Right lobe of liver (tissue), 6 donors: ENCODE measurements at places on chromosomes 4 and X.

DNA sequence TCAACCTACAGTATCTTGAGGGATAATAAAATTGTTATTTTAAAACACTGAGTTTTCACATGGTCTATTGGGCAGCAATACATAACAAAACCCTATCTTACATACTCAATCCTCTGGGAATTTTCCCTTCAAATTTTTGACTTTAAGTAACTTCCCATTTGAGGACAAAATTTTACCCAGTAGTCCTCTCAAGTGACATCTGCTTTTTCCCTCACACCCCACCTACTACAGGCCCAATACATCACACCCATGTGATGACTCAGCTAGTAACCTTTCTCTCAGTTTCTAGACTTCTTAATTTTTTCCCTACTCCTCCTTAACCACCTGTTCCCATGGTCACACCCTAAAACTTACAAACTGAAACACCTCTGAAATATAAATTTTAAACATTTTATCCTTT is 12.2 kb upstream of the RAP1GDS1 start:
- no peak for DNase-seq
- no peak overlapping the region for H3K27ac ChIP-seq
- no peaks in the 10 kb centered on the region for H3K27me3 ChIP-seq
- H3K4me3 ChIP-seq: no peak overlapping the region
- H3K4me1 ChIP-seq: peaks cover 11% of the 10 kb centered on the region
- H3K36me3 ChIP-seq: no peaks in the 10 kb centered on the region

GRCh38 chr4:1464581-1465171 is 58.4 kb upstream of the NKX1-1 start:
- no peaks in the 10 kb centered on the region for H3K27me3 ChIP-seq
- no peak overlapping the region for H3K27ac ChIP-seq
- peak; percentile 8 for DNase-seq
- H3K4me1 ChIP-seq: no peaks in the 10 kb centered on the region
- no peak overlapping the region for H3K4me3 ChIP-seq
- H3K36me3 ChIP-seq: no peaks in the 10 kb centered on the region

DNA sequence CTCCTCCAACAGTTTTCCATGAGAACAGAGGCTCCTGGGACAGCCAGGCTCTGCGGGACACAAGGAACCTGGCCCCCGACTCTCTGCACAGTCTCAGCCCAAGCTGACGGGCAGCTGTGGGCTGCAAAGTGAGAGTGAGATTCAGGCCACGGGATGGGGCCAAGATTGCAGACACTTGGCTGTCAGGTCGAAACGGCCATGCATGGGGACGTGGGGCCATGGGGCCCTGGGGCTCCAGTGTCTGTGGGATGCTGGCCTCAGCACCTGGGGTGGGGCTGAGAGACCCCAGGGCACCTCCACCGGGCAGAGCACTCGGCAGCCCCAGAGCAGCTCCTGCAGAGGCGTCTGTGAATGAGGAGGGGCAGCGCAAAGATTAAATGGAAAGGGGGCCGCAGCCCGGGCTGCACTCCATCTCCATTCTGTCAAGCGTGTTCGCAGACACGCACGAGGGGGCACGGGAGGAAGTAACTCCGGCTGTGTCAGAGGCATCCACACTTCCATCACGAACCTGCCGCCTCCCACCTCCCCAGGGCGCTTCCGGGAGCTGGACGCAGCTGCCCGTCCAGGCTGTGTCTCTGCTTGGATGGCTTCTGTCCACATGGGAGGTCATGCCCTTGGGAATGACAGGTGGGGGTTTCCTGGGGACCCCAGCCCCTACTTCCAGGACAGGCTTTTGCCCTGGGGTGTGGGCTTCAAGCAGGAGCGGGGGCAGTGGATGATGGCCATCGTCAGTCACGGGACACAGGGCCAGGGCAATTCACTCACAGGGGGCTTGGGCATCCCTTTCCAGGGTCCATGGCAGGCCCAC is 82.8 kb upstream of the NKX1-1 start:
- H3K36me3 ChIP-seq: no peaks in the 10 kb centered on the region
- H3K4me3 ChIP-seq: no peak overlapping the region
- no peaks in the 10 kb centered on the region for H3K4me1 ChIP-seq
- peak; percentile 8 for DNase-seq

- no peak for DNase-seq
- H3K36me3 ChIP-seq: no peaks in the 10 kb centered on the region
- no peaks in the 10 kb centered on the region for H3K27me3 ChIP-seq
- H3K4me3 ChIP-seq: no peak overlapping the region
- H3K4me1 ChIP-seq: no peaks in the 10 kb centered on the region
These were observed 44.8 kb downstream of the SPANXN3 start for GRCh38 chrX:143472347-143472938.

- no peaks in the 10 kb centered on the region for H3K4me1 ChIP-seq
- H3K27me3 ChIP-seq: no peaks in the 10 kb centered on the region
- H3K4me3 ChIP-seq: no peak overlapping the region
- H3K27ac ChIP-seq: no peak overlapping the region
- no peak for DNase-seq
These were observed 92.7 kb upstream of the RPL34 start for GRCh38 chr4:108527723-108528122.

- DNase-seq: no peak
- no peak overlapping the region for H3K4me3 ChIP-seq
- H3K4me1 ChIP-seq: no peaks in the 10 kb centered on the region
- H3K27me3 ChIP-seq: no peaks in the 10 kb centered on the region
- H3K27ac ChIP-seq: no peak overlapping the region
These were observed 338.0 kb downstream of the SPOCK3 start for GRCh38 chr4:166896254-166896653.

DNA sequence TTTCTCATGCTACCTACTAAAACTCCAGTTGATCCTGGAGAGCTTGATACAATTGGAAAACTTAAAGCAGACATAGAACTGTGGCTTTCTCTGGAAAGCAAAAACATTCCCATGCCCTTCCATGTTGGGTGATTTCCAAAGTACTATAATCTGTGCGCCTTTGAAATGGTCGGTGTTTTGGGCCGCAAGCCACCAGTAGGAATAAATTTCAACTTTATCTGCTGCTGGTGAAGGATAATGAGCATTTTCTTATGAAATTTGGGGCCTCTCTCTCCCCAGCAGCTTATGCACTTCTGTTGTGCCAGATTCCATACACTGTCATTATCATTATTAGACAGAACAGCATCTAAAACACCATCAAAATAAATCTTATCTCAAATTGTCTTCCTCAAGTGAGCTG is 366.7 kb upstream of the RPS6KA3 start:
- no peak overlapping the region for H3K4me3 ChIP-seq
- no peaks in the 10 kb centered on the region for H3K27me3 ChIP-seq
- H3K4me1 ChIP-seq: no peaks in the 10 kb centered on the region
- DNase-seq: no peak

GRCh38 chr4:5412751-5413150 is 295.6 kb downstream of the EVC2 start:
- no peaks in the 10 kb centered on the region for H3K27me3 ChIP-seq
- no peak overlapping the region for H3K4me3 ChIP-seq
- DNase-seq: no peak
- H3K4me1 ChIP-seq: no peaks in the 10 kb centered on the region

GRCh38 chr4:57971261-57971660 is 861.1 kb upstream of the IGFBP7 start:
- H3K27me3 ChIP-seq: no peaks in the 10 kb centered on the region
- no peak overlapping the region for H3K4me3 ChIP-seq
- no peaks in the 10 kb centered on the region for H3K36me3 ChIP-seq
- DNase-seq: no peak

GRCh38 chr4:126458993-126459392 is 1144.2 kb downstream of the FAT4 start:
- no peaks in the 10 kb centered on the region for H3K36me3 ChIP-seq
- no peaks in the 10 kb centered on the region for H3K4me1 ChIP-seq
- H3K27ac ChIP-seq: no peak overlapping the region

DNA sequence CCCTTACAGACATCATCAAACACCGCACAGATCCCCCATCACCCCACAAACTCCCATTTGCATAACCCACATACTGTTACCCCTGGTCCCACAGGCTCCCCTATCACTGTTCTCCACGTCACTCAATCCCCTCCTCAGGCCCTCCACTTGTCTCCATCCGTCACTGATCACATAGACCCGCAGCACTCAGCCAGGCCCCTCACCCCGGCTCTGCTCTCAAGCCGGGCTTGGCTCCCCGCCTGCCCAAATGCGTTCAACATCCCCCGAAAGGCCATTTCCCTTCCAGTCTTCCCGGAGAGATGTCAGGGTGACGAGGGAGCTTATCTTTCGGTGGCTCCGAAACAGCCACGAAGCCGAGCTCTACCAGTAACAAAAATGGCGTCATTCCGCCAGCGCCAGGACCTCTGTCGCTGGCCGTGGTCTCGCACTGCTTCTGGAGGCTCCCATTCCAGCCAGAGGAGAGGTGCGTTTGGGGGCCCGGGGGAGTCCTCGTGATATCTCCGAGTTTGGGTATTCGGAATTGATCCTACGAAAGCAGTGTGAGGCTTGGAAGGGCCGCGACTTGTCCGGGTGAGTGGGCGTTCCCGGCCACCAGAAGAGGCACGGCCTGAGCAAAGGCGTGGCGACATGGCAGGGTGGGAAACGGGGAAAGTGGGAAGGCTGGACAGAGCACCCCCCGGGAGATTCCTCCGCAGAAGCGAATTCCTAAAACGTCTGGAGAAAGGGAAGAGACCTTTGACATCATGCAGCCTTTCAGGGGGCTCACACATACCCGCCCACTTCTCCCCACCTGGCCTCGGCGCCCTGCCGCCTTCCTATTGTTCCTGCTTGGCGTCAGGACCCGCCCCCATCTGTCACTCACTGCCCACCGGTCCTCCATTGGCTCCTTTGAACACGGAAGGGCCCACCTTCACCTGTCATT is at the start of gene ZNF630:
Gene ZNF630, minus strand, starts transcription at position 577 of the 922 bp plus-strand sequence. CDS start 4,754 bp downstream, outside the sequence.
- H3K27ac ChIP-seq: peak within 1 kb of the TSS; percentile 43
- H3K4me3 ChIP-seq: peak within 1 kb of the TSS; percentile 52
- H3K4me1 ChIP-seq: no peaks in the 10 kb centered on the region

GRCh38 chr4:154308207-154308606 is 183.4 kb downstream of the DCHS2 start:
- no peaks in the 10 kb centered on the region for H3K27me3 ChIP-seq
- no peaks in the 10 kb centered on the region for H3K4me1 ChIP-seq
- H3K27ac ChIP-seq: no peak overlapping the region
- no peak overlapping the region for H3K4me3 ChIP-seq
- DNase-seq: no peak

- H3K27ac ChIP-seq: no peak overlapping the region
- no peaks in the 10 kb centered on the region for H3K4me1 ChIP-seq
- H3K27me3 ChIP-seq: no peaks in the 10 kb centered on the region
- no peak for DNase-seq
These were observed 32.8 kb upstream of the GEMIN8 start for GRCh38 chrX:14062524-14062923.

GRCh38 chrX:40720792-40721191 is 14.6 kb downstream of the MED14 start:
- H3K4me3 ChIP-seq: no peak overlapping the region
- no peaks in the 10 kb centered on the region for H3K4me1 ChIP-seq
- H3K27ac ChIP-seq: no peak overlapping the region
- no peaks in the 10 kb centered on the region for H3K27me3 ChIP-seq
- DNase-seq: no peak

DNA sequence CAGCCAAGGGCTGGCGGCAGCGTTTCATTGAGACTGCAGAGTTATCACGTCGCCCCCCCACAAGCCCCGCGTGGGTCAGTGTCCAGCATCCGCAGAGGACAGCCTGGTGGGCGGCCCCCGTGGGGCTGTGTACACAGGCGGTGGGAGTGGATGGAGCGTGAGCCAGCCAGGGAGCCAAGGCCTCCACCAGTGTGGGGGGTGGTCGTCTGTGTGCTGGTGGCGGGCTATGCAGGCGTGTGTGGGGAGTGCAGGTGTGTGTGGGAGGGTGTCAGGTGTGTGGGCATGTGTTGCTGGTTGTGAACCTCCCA is 56.5 kb upstream of the NKX1-1 start:
- H3K27ac ChIP-seq: no peak overlapping the region
- peak; percentile 40 for DNase-seq
- H3K4me3 ChIP-seq: no peak overlapping the region

DNA sequence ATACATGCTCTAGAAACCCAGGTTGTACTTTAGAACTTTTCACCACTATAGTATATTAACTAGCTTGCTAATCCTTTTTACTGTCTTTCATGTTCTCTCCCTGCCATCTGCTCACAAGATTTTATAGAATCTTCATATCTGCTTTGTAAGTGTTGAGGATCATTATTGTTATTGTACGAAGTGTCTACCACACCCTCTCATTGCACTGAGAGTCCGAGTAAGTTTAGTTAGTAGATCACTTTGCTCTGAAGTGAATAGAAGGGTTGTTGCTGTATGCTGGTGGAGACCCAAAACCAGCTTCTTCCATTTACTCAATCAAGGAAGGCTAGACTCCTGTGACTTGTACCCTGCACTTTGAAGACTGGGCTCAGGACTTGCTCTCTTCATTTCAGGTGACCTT is 17.1 kb downstream of the GAB1 start:
- no peak overlapping the region for H3K4me3 ChIP-seq
- H3K36me3 ChIP-seq: no peaks in the 10 kb centered on the region
- H3K27me3 ChIP-seq: no peaks in the 10 kb centered on the region
- no peak for DNase-seq

GRCh38 chr4:174713181-174713580 is 115.9 kb downstream of the GLRA3 start:
- no peak overlapping the region for H3K27ac ChIP-seq
- no peaks in the 10 kb centered on the region for H3K4me1 ChIP-seq
- no peak for DNase-seq
- no peaks in the 10 kb centered on the region for H3K36me3 ChIP-seq
- no peak overlapping the region for H3K4me3 ChIP-seq

DNA sequence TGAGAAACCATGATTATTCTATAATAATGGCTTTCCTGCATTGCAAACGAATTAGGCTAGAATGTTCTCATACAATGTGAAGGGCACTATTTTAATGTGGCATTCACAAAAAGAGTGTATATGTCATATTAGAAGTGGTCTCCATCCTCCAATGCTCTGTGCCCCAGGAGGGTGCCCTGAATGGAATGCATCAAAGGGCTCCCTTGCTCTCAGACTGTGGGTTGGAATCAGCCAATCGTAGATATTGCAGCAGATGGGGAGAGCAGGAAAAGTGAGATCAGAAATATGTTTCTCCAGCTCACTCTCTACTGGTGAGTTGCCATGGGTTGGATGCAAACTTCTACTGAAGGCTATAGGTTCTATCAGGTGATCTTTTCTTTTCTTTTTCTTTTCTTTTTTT is 11.9 kb upstream of the NSUN7 start:
- H3K36me3 ChIP-seq: no peaks in the 10 kb centered on the region
- no peak for DNase-seq
- H3K4me3 ChIP-seq: no peak overlapping the region
- H3K27ac ChIP-seq: no peak overlapping the region

DNA sequence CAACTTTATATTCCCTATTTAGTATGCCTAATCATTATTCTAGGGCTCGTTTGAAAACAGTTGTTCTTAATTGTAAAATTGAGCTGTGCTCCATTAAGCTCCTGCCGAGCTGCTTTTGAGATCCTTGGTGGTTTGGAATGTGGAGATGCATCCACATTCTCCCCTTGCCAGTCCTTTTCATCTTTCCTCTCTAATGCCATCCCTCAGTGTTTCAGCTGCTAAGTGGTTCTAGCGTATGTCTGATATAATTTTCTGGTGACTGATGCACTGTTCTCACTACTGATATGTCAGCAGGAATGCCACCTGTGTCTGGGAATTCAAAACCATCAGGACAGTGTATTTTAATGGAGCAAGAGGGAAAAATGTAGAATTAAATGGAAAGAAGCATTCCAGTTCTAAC is 1085.0 kb downstream of the CCSER1 start:
- no peak overlapping the region for H3K27ac ChIP-seq
- H3K27me3 ChIP-seq: no peaks in the 10 kb centered on the region
- no peak for DNase-seq
- H3K36me3 ChIP-seq: no peaks in the 10 kb centered on the region
- no peaks in the 10 kb centered on the region for H3K4me1 ChIP-seq
